ENCODE measurements at places on chromosomes 3 and 15.
A peak's percentile ranks its signal among the peaks of the same experiment; 100 is the strongest.

GRCh38 chr3:137035631-137036030 is 77.8 kb downstream of the IL20RB start:
- DNase-seq: peak; percentile 27

DNA sequence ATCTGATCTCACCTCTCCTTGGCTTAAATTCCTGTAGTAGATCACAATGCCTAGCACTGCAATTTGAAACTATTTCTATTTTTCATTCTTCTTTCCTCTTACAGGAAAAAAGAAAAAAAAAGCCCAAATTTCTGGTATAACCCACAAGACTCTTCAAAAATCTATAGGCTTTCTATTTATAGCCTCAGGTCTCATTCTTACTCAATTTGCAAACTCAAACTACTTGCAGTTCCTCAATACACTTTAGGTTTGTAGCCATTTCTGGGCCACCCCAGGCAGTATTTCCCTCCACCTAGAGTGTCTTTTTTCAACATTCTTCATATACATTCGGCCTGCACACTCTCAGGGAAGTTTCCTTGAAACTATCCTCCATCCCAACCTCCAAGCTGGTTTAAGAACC is 169.0 kb downstream of the TBC1D5 start:
- DNase-seq: no peak

- DNase-seq: no peak
Measured at GRCh38 chr3:142356818-142357217, 91.0 kb downstream of the XRN1 start.

GRCh38 chr3:123781138-123781537 is 103.0 kb downstream of the MYLK start:
- no peak for DNase-seq

GRCh38 chr3:58833491-58833890 is 166.9 kb upstream of the FAM3D start:
- DNase-seq: no peak

DNA sequence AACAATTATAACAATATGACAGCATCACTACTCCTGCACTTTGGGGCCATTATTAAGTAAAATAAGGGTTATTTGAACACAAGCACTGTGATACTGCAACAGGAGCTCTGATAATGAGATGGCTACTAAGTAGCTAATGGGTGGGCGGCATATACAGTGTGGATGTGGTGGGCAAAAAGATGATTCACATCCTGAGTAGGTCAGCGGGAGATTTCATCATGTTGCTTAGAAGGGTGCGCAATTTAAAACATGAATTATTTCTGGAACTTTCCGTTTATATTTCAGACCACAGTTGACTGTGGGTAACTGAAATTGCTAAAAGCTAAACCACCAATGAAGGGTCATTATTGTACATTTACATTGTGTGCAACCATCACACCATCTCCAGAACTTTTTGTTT is 42.3 kb downstream of the FBXO22 start:
- no peak for DNase-seq

- DNase-seq: no peak
Measured at GRCh38 chr3:128376516-128376915, 90.2 kb downstream of the DNAJB8 start.

- DNase-seq: no peak
Measured at GRCh38 chr3:150885535-150885934, 19.7 kb downstream of the MINDY4B start.

GRCh38 chr3:10389995-10390394 is 69.1 kb upstream of the SEC13 start:
- no peak for DNase-seq

DNA sequence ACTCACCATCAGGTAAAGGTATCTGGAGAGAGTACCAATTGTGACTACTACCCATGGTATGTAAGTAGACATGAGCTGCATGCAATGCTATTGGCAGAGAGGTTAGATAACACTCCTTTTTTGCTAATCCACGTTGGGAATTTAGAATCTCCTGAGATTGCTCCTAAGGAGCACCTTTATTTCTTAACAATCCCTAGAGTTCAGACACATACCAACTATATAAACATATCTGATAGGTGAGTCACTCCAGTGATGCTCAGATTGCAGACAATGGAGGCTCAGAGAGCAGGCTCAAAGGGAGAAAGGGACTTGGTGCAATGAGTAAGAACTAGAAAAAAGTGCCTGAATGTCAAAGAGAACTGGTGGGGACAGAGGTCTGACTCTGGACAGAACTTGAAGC is 47.0 kb upstream of the LRRFIP2 start:
- peak; percentile 56 for DNase-seq

- DNase-seq: no peak
Measured at GRCh38 chr3:64837126-64837738, 149.4 kb upstream of the ADAMTS9 start.

GRCh38 chr3:40585381-40586016 is 60.7 kb downstream of the ZNF621 start:
- DNase-seq: no peak

DNA sequence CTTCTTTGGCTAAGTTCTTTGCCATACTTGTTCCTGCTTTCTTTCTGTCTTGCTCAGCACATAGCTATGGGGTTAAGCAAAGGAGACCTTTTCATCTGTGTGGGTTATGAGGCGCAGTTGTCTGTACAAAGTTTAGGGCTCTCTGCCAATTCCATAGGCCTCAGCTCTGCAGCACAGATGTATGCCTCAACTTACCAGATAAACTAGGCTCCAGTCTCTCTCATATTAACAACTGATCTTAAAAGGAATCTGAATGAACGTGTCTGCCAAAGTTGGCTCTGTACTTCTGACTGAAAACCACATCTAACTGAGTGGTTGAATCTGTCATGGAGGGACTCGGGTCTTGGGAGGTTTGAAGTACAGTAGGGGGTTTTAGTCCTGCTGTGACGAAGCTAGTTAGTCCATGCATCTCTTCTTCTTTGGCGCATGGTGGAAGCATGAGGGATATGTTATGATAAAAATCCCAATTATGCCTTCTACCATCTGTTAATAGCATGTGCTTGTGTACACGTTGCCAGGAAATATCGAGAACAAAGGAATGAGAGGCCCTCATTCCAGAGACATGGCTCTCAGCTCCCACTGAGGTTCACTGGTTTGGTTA is 114.6 kb upstream of the TSC22D2 start:
- DNase-seq: no peak

GRCh38 chr3:185659942-185660921 is 74.1 kb downstream of the SENP2 start:
- DNase-seq: peak; percentile 67

DNA sequence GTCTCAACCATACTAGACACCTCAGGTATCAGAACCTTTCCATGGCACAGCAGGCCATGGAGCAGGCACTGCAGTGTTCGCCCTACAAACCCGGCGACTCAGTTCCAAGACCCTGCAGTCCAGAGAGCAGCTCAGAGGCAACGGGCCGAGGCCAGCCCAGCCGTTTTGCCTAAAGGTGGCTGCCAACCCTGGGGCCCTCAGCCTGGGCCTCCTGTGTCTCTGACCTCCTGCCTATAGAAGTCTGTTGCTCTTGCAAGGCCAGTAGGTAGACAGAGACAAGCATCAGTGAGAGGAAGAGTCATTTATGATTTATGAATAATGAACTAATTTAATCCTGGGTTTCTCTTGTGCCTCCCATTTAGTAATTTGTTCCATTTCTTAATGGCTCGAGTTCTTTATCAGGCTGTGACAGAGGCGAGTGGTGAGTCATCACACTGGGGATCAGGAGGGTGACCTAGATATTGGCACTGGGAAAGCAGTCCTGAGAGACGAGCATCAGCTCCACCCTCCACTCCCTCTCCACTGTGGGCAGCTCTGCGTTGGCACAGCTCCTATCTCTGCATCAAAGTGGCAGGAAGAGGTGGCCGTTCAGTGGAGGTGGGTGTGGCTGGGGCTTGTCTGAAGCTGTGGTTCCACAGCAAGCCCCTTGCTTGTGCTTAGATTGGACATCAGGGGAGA is 79.8 kb downstream of the ABHD5 start:
- peak; percentile 67 for DNase-seq

DNA sequence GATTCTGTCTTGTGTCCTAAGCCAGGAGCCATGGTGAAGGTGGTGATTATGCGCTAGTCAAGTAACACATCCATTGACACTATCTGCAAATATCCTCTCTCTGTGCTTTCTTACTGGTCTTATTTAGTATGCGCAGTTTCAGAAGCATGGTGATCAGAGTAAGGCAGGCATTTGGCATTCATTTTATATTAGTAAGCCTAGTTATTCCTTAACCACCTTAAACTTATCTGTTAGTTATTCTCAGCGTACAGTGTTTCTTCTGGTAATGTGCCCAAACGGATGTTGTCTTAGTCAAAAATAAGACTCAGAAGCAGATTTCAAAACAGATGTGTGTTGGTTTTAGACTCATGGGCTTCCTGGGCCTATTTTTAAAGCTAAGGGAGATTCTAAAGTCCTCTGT is 329.2 kb downstream of the GRM7 start:
- no peak for DNase-seq

DNA sequence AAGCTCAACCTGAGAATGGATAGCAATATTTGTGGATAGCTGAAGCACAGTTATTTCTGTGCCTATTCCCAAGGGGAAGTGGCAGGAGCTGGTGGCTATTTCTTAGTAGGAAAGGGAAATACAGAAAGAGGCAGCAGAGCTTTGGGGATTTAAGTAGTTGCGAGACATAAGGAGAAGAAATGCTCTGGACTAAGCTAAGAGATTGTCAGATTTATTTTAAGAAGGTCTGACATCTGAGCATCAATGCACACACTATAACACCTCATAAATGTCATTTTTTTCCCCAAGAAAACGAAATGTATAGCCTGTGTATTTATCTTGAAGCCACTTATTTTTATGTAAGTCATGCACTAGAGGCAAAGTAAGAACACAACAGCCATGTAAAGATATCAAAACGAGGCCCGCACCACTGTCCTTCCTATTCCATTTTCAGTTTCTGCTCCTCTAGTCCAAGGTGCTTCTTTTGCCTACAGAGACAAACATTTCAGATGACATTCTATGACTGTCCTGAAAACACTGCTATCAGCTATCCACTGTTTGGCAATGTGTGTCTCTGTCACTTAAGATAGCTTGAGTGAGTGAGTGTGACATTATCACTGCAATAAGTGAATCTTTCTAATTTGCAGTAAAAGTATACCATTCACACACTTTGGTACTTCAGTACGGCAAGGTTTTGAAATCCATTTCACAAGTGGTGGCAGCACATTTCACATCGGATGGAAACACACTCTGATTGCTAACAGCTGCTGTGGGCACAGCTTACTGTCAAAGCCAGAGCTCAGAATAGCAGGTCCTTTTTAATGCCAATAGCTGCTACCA is 62.7 kb upstream of the ICE2 start:
- no peak for DNase-seq

DNA sequence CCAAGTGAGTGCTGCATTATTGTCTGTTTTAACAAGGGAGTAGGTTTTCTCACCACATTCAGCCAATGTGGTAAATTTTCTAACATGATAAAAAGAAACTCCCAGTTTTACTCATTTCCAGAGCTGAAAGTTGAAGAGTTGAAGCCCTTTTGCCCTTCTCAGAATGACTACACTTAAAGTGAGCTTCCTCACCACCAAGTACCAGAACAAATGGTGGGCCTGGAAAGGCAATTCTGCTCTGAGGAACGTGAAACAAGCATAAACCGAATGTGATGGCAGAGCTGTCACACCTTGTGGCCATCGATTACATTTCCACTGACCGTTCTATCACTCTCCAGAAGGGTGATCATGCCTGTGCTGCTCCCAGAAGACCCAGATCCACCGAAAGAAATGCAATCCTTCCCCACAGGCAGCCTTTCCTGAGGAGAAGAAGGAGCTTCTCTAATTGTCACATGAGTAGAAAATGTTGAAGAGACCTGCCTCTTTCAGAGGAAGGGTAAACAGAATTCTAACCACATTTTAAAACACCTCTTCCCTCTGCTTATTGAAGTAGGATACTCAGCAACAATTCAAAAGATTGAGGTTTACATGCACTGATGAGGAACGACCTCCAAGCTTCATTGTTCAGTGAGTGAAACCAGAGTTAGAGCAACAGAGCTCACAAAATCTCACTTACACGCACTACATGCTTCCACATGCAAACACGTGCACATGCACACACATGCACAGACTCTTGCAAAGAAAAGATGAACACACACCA is 21.4 kb upstream of the CCR9 start:
- no peak for DNase-seq

GRCh38 chr15:79192462-79193036 is 90.0 kb upstream of the ANKRD34C start:
- DNase-seq: no peak

DNA sequence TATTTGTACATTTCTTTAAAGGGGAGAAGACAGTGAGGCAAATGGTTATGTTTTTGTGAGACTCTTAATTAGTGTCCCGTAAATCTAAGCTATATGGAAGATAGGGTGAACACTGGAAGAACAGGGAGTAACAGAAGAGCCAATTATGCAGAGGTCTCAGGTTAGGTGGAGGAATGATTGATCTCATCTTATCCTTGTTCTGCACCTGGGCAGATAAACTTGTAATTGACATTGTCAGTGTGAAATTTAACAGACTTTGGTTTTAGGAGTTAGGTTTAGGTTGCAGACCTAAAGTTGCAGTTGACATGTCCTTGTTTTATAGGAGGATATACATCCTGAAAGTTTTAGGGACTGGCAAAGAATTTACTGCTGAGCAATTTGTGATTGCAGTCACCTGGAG is 3.1 kb upstream of the TWF2 start:
- DNase-seq: no peak

- DNase-seq: no peak
Measured at GRCh38 chr3:30354972-30355371, 251.4 kb upstream of the TGFBR2 start.

DNA sequence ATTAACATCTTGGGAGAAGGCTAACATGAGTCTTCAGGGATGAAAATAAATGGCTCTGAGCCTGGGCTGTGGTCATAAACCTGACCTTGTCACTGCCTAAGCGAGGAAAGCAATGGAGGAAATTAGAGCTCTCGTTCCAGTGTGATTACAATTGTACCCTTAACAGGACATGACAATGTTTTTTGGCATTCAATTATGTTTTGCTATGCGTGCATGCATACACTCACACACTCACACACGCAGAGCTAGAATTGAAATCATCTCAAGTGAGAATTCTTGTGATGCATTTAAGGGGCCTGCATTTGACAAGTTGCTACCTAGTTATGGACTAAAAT is 24.1 kb downstream of the ZNF80 start:
- no peak for DNase-seq

- DNase-seq: no peak
Measured at GRCh38 chr3:194328942-194329582, 22.1 kb downstream of the CPN2 start.

DNA sequence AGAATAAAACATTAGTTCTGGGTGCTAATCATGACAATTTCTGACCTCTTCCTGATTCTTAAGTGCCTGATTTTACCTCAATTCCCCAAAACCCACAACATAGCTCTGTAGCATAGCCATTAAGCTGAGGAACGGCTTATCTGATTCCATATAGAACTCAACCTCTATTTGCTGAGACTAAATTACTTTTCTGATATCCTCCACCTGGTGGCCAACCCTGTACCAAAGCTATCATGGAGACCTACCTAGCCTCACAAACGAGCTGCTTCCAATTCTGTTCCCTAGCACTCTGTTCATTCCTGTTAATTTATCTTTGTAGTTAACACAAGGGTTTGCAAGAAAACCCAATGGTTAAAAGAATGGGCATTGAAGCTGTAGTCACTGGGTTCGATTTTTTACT is 245.2 kb downstream of the PLOD2 start:
- no peak for DNase-seq

GRCh38 chr3:48428572-48429316 is 1.1 kb downstream of the PLXNB1 start:
- peak; percentile 53 for DNase-seq

GRCh38 chr3:64928683-64929082 is 240.9 kb upstream of the ADAMTS9 start:
- DNase-seq: no peak

GRCh38 chr3:51378726-51379125 is 6.4 kb upstream of the MANF start:
- no peak for DNase-seq

- no peak for DNase-seq
Measured at GRCh38 chr3:77513542-77513941, 473.6 kb downstream of the ROBO2 start.

All from hepatic stellate cell (primary cell).